Inflammatory macrophage treated with lipopolysaccharide for 1 hour (primary cell): ENCODE measurements at places on chromosomes 6 and 20.

DNA sequence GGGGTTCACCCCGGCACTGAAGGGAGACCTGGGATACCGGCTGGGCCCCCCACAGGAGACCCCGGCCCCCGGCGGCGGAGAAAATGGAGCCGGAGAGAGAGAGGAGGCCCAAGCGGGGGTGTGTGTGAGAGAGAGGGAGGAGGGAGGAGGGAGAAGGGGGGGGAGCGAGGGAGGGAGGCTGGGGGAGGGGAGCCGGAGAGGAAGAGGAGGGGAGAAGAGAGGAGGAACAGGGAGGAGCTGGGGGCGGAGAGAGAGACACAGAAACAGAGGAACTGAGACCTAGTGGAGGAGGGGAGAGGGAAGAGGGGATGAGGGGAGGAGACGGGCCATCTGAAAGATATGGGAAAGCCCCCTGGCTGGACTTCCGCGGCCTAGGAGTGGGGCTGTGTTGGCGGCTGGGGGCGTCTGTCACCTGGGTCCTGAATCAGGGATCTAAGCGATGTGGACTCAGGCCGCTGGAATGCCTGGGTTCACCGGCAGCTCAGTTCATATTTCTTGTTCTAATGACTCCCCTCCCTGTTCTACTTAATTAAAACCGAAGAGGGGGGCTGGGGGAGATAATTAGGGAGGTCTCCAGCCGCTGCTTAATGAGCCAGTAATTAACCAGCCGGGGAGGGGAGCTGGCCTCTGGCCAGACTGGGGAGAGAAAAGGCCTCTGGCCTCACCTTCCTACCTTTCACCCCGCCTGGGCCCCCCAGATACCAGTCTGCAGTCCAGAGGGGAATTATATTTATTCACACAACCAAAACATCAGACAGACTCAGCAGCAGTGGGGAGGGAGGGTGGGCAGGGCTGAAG lies at the start of gene PBX2:
Gene PBX2 (minus strand): TSS at position 149 of the 798 bp plus-strand sequence. CDS start 287 bp downstream, outside the sequence.
- DNase-seq: peak; percentile 89

DNA sequence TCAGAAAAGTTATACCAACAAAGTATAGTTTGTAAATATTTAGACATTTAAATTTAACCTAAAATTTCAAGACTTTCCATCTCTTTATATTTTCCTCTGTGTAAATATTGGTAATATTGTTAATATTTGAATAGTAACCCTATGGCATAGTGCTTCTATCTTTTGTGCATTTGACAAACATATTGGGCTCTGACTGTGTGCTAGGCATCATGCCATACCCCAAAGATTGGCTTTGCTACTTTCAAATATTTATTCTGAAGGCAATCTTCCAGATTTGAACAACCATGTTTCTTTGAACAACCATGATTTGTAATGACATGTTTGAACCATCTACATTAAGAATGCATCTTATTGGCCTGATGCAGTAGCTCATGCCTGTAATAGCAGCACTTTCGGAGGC lies 15.5 kb upstream of the PRDM1 start:
- DNase-seq: no peak

- no peak for DNase-seq
Measured at GRCh38 chr6:137652961-137653705, 158.9 kb upstream of the OLIG3 start.

DNA sequence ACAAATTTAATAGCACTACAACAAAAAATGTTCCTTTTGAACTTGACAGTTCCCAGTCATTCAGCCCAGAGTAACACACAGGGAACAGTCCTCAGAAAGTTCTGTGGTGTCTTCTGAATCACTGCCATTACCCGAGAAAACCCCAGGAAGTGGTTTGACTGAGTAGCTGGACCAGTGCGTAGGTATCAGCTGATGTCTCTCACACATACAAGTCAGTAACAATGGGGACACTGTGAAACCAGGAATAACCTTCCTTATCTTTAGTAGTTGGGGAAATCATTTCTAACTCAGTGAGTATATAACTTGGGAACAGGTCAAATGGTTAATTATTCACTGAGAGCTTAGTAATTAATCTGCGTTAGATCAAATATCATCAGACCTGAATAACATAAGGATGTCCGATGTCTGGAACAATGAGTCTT lies 73.1 kb downstream of the HIVEP2 start:
- peak; percentile 68 for DNase-seq

GRCh38 chr6:53373638-53374037 lies 24.9 kb upstream of the ELOVL5 start:
- no peak for DNase-seq

DNA sequence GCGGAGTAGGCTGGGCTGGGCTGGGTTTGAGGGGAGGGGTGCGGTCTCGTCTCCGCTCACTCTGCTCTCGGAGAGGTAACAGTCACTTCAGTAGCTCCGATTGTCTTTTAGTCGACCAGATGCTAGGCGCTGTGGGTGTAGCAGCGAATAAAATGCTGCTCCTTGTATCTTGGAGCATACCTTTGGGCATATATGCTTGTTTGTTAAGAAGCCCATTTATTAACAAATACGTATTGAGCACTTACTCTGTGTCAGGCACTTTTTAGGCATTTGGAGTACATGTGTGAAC lies 545 bp downstream of the ACTR5 start:
- no peak for DNase-seq

DNA sequence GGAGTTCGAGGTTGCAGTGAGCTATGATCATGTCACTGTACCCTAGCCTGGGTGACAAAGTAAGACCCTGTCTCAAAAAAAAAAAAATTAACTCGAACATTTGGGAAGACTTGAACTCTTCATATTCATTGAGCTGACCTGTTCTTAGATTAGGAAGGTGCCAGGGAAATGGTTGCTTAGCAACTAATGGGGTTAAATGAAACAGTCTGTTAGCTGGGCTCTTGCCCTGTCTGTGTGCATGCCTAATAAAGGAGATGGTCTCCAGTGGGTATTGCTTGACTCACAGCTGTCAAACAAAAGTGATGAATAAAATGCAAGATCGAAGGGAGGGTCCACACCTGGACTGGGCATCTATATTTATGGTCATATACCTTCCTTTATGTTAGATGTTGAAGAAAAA lies 101.8 kb downstream of the KLHL32 start:
- DNase-seq: no peak

- no peak for DNase-seq
Measured at GRCh38 chr20:50417023-50417329, 93.2 kb upstream of the PTPN1 start.

DNA sequence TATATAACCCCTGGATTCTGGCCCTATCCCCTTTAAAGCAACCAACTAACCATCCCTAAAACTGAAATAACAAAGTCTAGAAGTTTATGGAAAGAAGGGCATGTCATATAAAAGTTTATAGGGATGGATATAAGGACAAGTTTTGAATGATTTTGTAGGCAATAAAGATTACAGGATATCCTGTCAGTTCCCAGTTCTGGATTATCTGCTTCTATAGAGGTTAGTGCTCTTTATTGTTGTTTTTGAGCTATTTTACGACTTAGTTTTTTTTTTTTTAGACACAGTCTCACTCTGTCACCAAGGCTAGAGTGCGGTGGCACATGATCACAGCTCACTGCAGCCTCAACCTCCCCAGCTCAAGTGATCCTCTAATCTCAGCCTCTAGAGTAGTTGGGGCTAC lies 48.3 kb downstream of the ZFP64 start:
- DNase-seq: no peak

GRCh38 chr20:381581-382290 lies 1.2 kb downstream of the TRIB3 start:
- DNase-seq: peak; percentile 64

DNA sequence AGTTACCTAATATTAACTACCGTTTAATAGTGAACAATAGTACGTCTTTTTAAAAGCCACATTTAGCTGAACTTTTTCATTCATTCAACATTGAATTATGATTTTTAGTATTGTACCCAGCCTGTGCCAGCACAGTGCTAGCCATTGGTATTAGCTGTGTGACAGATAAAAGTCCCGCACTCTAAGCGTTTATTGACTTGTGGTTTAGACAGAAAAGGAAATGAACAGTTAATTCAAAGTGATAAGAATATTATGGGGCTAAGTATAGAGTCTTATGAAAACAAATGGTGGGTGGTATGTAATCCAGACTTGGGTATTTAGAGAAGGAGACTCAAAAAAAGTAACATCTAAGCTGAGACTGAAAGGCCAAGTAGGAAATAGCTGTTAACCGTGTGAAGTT lies 202.3 kb downstream of the RPS12 start:
- no peak for DNase-seq

DNA sequence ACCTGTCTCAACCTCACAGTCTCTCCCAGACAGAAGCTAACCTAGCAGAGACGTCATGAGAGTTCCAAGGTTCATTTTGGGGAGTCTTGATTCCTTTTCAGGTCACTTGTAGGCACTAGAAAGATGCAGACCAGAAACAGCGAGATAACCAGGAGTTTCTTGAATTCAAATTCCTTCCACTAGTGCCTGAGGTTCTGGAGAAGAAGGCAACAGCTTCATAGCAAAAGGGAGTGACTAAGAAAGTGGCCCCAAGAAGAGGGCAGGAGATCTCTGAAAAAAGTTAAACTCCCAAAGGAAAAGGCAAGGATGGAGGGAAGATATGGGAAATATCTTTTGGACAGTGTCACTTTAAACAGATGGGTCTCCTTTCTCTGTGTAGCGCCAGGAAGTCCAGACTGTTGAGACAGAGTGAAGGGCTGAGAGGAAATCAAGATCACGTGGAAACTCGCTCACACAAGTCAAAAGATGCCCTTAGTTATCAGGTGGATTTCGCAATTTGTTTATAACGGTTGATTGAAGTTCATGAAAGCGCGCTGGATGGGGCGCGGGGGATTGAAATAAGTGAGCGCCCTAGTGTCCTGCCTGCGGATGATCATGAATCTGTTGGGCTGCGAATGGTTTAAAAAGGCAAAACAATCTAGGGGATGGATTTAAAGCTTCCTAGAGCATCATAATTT lies 4.8 kb upstream of the PRSS16 start:
- no peak for DNase-seq
